Activated naive CD4-positive, alpha-beta T cell treated with Interleukin-2 at 50 U/mL for 16 hours (primary cell): ENCODE measurements at places on chromosomes 13 and 19.

- DNase-seq, result no peak
Observed at GRCh38 chr19:19321141-19321577, 530 bp downstream of the MAU2 start.

GRCh38 chr13:77767413-77767812 is 69.9 kb downstream of the SLAIN1 start:
- DNase-seq, result no peak

DNA sequence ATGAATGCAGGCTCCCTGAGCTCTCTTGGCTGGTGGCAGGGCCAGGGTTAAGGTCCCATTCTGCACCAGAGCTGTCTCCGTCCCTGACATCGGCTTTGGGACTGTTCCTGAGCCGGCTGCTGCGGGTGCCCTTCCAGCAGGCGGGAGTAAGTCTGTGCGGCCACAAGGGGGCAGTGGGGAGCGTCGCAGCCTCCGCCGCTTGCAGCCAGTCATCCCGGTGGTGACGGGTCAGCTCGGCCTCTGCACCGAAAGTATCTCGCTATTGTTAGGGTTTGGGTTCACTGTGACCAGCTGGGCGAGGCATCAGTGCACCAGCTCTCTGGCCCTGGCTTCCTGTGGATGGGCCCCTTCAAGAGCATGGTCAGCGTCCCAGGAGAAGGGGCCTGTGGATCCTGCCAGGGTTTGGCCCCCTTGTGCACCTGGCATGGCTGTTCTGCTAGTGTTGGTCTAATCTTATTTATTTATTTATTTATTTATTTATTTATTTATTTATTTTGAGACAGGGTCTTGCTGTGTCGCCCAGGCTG is 15.1 kb downstream of the NDUFB7 start:
- peak; percentile 77 for DNase-seq

GRCh38 chr13:101545521-101545920 is 93.0 kb downstream of the ITGBL1 start:
- DNase-seq, result no peak

GRCh38 chr19:22335716-22336115 is 49.5 kb downstream of the ZNF729 start:
- DNase-seq, result no peak

DNA sequence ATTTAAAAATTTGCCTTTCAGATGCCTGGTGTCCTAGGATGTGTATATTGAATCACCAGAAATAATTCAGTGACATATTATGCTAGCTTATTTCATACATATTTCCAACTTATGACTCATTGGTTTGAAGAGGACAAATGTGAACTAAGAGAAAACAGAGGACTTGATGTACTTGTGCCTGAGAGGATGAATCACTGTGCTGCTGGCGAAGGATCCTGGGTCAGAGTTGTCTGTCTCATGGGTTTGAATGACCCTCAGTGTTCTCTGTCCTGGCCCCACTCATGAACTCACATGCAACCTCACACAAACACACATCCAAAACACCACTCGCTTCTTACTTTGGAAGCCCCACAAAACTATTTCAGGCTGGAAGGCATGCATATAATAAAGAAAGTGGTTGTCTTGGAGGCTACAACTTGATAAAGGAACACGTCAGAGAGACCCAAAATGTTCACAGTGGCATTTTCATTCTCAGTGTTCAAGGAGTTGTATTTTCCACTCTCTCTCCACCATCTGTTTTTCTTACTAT is 129.0 kb upstream of the SPRY2 start:
- DNase-seq, result no peak

GRCh38 chr13:38685431-38685830 is 1.4 kb upstream of the FREM2 start:
- DNase-seq, result no peak

DNA sequence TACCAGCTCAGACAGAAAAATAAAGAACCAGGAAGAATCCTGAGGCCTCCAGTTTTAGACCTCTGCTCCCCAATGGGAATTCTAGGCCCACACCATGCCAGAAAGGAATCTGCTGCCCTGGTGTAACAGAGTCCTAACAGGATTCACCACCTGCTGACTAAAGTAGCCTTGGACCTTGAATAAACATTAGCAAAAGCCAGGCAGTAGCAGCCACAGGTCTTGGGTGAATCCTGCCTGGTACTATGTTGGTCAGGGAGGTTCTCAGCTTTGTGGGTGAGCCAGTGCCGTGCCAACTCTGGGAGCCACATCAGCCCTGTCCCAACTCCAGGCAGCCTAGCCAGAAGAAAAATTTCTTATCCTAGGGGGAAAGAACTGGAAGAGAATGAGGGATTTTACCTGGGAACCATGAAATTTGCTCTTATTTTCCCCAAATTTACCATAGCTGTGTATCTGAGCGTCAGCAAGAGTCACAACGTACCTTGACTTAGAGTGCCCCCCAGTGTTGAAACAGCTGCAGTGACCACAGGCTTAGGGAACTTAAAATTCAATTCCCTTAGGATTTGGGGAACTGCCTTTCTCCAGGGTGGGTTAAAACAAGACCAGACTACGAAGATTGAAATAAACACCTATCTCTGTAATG is 1895.6 kb upstream of the PRR20A start:
- DNase-seq, result no peak

DNA sequence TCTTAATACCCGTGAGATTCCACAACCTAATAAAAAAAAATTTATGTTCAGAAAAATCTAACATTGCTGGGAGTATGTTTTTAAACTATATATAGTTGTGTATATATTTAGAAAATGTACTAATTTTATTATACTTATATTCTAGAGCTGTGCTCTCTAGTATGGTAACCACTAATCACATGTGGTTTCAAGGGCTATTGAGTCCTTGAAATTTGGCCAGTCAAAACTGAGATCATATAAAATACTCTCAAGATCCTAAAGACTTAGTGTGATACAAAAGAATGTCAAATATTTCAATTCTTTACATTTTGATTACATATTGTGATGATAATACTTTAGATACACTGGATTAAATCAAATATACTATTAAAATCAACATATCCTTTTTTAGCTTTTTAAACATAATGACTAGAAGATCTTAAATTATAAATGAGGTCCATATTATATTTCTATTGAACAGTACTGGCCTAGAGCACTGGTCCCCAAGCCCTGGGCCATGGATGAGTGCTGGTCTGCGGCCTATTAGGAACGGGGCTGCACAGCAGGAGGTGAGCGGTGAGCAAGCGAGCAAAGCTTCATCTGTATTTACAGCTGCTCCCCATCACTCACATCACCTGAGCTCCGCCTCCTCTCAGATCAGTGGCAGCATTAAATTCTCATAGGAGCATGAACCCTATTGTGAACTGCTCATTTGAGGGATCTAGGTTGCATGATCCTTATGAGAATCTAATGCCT is 176.5 kb upstream of the NBEA start:
- DNase-seq, result no peak

DNA sequence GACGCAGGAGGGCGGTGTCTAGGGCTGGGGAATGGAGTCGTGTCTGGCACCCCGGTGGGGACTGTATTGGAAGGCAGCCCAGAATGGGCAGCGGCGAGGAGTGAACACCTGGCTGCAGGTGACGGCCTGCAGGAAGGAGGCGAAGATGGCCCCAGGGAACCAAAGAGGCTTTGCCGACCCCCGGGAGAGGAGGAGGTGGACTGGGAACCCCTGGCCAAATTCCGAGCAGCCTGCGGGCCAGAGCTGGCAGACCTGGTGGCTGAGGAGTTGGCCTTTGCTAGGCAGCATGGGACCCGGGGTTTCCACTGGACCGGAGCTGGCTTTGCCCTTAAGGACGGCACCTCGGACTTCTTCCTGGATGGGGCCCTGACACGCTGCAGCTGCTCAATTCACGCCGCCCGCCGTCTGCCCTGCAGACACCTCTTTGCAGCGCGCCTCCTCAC is 25.9 kb downstream of the ZSWIM9 start:
- no peak for DNase-seq
